ENCODE measurements at places on chromosomes 1 and 21.

DNA sequence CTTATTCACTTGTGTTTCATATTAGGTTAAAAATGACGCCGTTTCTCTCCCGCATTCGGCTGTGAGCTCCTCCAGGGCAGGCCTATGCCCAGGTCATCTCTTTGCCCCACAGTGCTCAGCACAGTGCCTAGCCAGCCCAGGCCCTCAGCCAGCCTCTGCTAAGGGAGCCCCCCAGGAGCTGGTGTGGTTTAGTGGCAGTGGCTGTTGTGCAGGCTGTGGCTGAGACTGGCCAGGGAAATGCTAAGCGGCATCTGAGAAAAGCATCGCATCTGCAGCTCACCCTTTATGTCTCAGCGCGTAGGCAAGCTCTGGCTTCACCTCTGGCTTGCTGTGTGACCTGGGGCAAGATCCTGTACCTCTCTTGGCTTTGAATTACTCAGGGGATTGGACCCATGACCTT, 275.1 kb downstream of the TRABD2B start:
- no peak for DNase-seq

DNA sequence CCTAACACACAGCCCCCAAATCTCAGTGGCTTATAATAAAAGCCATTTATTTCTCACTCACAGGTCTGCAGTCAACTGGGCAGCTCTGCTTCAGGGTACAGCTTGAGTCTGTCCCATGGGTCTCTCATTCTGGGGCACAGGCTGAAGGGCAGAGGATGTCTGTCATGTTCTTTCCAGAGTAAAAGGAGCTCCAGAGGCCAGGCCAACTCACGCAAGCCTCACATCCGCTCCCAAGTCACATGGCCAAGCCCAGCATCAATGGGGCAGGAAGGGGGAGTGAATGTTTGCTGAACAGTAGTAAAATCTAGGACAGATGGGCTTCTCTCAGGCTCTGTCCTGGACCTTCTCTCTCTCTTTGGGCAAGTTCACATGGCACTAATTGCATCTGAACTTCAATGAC, 7.1 kb upstream of the SSBP3 start:
- DNase-seq = no peak

DNA sequence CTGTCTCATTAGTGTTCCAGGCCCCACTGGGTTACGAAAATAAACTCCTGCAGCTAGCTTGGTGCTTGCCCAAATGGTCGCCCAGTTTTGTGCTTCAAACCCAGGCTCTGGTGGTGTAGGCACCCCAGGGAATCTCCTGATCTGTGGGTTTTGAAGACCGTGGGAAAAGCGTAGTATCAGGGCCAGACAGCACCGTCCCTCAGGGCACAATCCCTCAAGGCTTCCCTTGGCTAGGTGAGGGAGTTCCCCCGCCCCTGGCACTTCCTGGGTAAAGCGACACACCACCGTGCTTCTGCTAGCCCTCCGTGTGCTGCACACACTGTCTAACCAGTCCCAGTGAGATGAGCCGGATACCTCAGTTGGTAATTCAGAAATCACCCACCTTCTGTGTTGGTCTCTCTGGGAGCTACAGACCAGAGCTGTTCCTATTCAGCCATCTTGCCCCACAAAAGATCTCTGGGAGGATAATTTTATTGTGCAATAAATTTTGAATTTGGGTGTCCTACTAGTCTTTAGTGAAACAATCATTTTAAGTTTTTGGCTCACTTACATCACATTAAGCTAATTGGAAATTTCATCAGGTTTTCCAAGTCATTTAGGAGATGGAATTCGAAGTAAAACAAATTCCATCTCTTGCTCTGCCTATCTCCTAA, 9.4 kb upstream of the SLC25A24 start:
- no peak for DNase-seq

- DNase-seq = no peak
Measured at GRCh38 chr1:94719926-94720793, 100.0 kb upstream of the SLC44A3 start.
